Bronchial smooth muscle cell (primary cell): ENCODE measurements at places on chromosomes 2 and 18. TPM values are rescaled to one million over a fixed set of nuclear protein-coding genes. Genes with fewer than 3 reads are reported as not detected.

Gene CD207
- 0.09 TPM in 1 of 2 replicates, not detected in the other for total RNA-seq

Gene FOXD4L1
- total RNA-seq, result under 0.01 TPM in 1 of 2 replicates, not detected in the other

Gene FAM124B
- under 0.01 and 0.16 TPM in 2 replicates for total RNA-seq

Gene TAF1B
- 18.3 and 22.8 TPM in 2 replicates for total RNA-seq

Gene ICA1L
- 2.2 and 2.6 TPM in 2 replicates for total RNA-seq

Gene NAT8
- total RNA-seq, result not detected in 2 replicates

Gene NETO1
- 0.16 TPM in 1 of 2 replicates, not detected in the other for total RNA-seq

Gene GALR1
- not detected in 2 replicates for total RNA-seq

Gene GPR45
- total RNA-seq, result not detected in 2 replicates

Gene CRYBA2
- not detected in 2 replicates for total RNA-seq

Gene RESP18
- total RNA-seq, result not detected in 2 replicates

Gene CPO
- 0.16 and 0.17 TPM in 2 replicates for total RNA-seq

Gene CRACDL
- not detected in 2 replicates for total RNA-seq
